Omental fat pad (tissue), 4 donors: ENCODE measurements at places on chromosomes 4 and X. TPM values are rescaled to one million over a fixed set of nuclear protein-coding genes. Genes with fewer than 3 reads are reported as not detected.

The CXCL9 gene
- total RNA-seq: not detected

The GABRQ gene
- total RNA-seq: not detected

DNA sequence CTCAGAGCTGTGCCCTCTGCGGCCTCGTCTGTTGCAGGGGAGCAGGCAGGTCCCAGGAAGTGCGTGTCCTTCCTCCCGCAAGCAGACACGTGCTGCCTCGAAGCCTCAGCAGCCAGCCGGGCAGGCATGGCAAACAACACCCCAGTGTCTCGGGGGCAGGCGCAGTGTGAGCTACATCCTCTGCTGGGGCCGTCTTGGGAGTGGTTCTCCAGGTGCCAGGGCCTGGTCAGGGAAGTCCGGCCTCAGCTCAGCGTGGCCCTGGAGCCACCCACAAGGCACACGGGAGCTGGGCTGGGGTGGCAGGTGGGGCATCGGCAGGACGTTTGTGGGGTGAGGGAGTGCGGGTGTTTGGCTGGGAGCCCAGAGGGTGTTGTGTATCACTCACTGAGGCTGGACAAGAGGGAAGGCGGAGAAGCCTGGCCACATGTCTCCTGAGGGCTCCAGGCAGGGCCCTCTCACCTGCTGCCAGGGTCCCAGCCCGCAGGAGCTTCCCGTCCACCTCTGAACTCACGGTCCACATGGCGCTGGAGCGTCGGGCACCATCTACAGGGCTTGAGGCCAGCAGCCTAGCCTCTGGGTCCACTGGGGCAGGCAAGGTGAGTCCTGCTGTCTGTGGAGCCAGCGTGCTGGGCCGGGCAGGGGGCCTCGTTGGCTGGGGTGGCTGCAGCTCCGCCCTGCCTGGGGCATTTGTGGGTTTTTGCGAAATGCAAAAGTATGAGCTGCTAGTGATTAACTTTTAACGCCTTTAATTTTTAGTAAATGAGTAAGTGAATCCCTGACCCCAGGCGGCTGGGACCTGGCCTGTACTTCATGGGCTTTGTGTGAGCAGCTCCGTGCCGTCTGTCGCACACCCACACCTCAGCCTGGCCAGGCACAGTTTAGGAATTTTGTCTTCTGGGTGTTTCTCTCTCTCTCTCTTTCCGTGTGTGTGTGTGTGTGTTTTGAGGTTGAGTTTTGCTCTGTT is 17.3 kb upstream of the UVSSA start:
- DNase-seq: no peak

The FMR1 gene
- total RNA-seq: 44.5 TPM
